Foreskin fibroblast (primary cell): ENCODE measurements at places on chromosomes 16 and 17.

GRCh38 chr17:48843187-48843900 lies 12.5 kb downstream of the CALCOCO2 start:
- peak; percentile 14 for DNase-seq

GRCh38 chr16:49816875-49817274 lies 39.0 kb downstream of the ZNF423 start:
- DNase-seq, result no peak

GRCh38 chr17:57669671-57670529 lies 75.2 kb downstream of the CCDC182 start:
- DNase-seq, result no peak

- no peak for DNase-seq
These were observed 42.3 kb downstream of the TBX4 start for GRCh38 chr17:61494325-61495160.

GRCh38 chr16:85541980-85542900 lies 70.9 kb upstream of the GSE1 start:
- DNase-seq, result peak; percentile 38

DNA sequence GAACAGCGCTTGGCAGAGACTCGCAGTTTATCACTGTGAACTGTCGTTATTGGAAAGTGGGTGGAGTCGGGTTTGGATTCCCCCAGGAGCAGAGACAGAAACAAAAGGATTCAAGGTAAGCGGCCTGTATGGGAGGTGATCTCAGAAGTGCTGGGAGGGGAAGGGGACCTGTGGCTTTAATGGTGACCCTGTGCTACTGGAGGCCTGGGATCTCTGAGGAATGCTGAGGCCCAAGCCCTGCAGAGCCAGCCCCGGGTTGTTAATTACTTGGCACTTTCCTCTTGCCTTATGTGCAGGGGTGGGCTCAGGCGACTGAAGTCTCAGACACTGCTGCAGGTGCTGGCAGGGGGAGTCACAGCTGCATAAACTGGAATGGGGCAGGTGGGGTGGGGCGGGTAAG lies 27.4 kb downstream of the IRF8 start:
- DNase-seq, result no peak

DNA sequence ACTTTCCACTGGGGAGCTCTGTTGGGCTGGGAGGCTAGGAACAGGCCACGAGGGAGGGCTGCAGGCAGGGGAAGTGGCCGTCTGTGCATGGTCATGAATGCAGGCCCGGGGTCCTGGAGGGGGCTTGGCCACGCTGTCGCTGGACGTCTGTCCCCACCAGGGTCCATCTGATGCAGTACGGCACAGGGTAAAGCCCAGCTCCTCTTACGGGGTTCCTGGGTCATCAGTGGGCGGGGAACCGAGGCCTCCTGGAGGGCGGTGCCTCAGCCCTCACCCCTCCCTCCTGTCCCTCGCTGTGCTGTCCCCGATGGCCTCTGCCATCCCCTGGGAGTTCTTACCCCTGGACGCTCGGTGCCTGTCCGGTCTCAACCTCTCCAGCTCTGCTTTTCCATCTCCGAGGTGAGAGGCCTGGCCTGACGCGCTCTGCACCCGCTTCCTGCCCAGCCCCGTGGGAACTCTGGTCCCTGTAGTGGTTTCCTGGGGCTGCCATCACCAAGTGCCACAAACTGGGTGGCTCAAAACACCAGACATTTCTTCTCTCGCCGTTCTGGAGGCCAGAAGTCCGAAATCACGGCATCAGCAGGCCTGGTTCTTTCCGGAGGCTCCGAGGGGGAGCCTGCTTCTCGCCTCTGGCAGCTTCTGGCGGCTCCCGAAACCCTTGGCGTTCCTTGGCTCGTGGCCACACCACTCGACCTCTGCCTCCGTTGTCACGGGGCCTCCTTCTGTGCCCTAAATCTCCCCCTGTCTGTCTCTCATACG lies 182.8 kb downstream of the SEC14L1 start:
- DNase-seq, result peak; percentile 80

DNA sequence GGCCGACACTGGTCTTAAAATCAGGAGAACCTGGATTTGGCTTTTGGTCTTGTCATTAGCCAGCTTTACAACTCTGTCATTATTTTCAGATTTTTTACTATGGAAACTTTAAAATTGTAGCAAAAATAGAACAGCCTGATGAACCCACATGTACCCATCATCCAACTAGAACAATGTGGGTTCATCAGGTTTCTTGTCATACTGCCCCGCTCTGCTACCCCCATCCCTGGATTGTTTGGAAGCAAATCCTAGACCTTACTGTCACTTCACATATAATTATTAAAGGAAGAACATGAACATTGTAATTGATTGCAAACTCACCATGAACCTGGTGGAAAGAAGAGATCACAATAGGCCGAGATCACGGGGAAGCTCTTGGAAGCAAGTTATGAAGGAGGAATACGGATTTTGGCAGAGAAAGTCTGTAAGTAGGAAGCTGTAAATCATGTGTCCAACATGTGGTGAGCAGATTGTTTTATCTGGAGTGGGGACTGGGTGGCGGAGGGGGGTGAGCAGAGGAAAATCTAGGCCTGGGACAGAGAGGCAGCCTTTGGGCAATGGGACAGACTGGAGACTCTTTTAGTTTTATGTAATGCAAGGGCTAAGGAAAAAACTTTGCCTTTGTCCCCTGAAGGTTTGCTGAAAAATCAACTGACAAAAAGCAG lies 67.0 kb downstream of the PITPNC1 start:
- DNase-seq, result peak; percentile 80

- DNase-seq, result no peak
These were observed 18.7 kb downstream of the RAB40B start for GRCh38 chr17:82679586-82680465.

DNA sequence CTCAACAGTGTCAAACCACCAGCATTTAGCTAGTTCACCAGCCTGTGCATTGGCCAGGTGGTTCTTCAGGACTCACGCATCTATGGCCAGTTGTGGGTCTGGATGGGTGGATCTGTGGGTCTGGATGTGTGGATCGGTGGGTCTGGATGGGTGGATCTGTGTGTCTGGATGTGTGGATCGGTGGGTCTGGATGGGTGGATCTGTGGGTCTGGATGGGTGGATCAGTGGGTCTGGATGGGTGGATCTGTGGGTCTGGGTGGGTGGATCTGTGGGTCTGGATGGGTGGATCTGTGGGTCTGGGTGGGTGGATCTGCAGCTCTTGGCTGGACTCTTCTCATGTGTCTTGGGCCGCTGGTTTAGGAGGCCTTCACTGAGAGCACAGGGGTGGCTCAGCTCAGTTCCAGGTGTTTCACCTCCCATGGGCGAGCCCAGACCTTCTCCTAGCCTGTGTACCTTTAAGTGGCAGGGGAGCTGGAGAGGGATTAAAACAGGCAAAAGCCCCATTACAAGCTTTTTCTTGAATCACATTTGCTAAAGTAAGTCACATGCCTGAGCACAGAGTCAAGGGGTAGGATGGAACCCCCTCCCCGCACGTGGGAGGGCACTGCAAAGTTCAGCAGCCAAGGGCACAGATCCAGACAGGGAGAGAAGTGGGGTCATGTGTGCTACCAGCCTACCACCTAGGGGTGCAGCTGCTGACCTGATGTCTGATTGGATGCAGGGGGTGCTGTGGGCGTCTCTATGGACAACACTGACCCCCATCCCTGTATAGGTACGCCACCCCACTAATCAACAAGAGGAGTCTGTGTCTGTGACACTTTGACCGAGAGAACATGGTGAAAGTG lies 3.4 kb upstream of the NUBP1 start:
- no peak for DNase-seq

GRCh38 chr17:41004397-41004796 lies 4.5 kb downstream of the KRTAP3-1 start:
- DNase-seq, result no peak

DNA sequence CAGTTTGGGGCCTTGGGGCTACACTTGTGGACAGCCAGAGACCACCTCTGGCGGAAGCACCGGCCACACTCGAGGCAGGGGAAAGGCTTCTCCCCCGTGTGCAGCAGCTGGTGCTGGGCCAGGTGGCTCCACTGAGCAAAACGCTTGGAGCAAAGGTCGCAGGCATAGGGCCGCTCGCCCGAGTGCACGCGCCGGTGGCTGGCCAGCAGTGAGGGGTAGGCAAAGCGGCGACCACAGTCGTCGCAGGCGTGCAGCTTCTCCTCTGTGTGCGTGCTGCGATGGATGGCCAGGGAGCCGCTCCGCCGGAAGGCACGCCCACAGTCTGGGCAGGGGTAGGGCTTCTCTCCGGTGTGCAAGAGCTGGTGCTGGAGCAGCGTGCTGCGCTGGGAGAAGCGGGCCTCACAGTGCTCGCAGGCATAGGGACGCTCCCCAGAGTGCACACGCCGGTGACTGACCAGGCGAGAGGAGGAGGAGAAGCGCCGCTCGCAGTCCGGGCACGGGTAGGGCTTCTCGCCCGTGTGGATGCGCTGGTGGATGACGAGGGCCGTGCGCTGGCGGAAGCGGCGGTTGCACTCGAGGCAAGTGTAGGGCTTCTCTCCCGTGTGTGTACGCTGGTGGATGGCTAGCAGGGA lies 5.8 kb downstream of the ZNF689 start:
- DNase-seq, result no peak

- DNase-seq, result no peak
These were observed 15.3 kb upstream of the OGFOD3 start for GRCh38 chr17:82433560-82434215.

DNA sequence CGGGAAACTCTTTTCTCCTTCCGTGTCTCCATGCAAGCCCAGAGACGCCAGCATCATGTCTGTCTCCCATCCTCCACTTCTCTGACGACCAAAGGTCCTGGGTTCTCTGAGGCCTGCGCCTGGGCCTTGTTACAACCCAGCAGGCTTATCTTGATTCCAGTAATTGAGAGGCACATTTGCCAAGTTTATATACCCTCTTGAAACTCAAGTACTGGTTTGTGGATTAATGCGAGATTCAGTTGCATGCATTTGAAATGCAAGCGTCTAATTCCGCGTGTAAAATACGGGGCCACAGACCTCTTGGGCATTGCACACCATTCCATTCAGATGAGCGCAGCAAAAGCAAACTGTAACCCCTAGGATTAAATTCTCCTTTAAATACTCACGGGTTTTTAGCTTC lies 28.7 kb upstream of the CRISPLD2 start:
- DNase-seq, result no peak

DNA sequence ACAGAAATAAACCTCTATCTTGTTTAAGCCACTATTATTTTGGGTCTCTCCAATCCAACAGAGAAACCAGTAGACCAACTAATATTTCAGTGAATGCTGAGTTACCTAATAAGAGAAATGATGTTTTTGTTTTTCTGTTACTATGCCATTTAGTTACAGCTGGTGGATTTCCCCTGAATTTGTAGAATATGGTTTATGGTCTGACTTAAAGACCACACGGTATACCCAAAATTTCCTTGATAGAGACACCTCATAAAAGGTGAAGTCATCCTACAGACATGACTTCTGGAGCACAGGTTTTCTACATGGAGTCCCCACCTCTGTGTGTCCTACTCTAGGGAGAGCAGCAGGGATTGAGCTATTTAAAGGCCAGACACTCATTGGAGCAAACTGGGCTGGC lies 13.3 kb downstream of the PIK3R5 start:
- DNase-seq, result no peak

DNA sequence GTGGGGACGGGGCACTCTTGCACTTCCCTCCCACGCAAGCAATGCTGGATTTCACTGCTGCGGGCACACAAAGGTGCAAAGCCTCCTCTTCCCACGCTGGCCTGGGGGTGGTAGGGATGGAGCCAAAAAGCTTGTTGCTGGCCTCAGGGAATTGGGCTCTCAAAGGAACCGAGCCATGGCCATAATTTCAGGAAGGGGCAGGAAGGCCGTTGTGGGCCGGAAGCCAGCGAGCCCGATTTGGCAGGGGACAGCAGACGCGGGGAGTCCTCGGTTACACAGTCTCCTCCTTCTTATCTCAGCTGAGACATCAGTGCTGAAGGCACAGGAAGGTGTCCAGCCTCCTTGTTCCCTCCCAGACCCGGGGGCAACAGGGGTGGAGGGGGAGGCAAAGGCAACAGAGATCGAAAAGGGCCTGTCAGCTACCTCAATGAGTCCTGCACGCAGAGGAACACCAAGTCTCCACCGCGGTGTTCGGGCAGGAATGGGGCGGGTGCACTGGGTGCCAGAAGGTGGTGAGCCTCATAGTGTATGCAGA lies 59.5 kb downstream of the SLFN11 start:
- DNase-seq, result no peak

- peak; percentile 98 for DNase-seq
These were observed 12.4 kb downstream of the SGCA start for GRCh38 chr17:50177983-50178834.

DNA sequence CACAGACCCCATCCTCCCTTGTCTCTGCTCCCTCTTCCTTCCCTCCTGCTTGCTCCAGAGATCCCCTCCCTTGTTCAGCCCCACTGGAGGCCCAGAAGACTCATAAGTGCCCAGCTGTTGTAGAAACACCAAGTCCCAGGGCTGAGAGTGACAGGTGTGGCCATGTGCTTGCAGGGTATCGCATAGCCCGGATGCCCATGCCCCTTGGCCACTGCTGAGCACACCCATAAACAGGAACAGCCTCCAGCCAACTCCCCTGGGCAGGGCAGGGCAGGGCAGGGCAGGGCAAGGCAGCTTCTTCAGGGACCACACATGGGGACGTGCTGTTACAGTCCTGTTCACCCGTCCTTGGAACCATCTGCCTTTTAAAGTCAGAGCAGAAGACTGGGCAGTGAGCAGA lies 2.0 kb downstream of the CACNG1 start:
- DNase-seq, result no peak

DNA sequence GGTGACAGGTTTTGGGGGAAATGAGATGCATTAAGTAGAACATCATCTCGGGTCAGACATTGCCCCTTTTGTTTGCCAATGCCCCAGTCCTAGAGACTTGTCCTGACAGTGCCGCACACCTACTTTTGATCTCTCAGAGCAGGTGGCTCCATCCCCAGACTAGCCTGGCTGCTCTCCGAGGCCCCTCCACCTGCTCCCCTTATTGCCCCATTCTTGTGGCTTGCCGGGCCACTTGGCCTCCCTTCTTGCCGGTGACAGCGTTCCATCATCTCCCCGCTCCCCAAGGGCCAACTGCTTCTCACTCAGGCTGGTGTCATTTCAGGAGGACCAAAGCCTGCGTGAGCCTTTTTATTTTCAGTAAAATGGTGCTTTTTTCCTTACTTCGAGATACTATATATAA lies 14.9 kb downstream of the UBFD1 start:
- no peak for DNase-seq

DNA sequence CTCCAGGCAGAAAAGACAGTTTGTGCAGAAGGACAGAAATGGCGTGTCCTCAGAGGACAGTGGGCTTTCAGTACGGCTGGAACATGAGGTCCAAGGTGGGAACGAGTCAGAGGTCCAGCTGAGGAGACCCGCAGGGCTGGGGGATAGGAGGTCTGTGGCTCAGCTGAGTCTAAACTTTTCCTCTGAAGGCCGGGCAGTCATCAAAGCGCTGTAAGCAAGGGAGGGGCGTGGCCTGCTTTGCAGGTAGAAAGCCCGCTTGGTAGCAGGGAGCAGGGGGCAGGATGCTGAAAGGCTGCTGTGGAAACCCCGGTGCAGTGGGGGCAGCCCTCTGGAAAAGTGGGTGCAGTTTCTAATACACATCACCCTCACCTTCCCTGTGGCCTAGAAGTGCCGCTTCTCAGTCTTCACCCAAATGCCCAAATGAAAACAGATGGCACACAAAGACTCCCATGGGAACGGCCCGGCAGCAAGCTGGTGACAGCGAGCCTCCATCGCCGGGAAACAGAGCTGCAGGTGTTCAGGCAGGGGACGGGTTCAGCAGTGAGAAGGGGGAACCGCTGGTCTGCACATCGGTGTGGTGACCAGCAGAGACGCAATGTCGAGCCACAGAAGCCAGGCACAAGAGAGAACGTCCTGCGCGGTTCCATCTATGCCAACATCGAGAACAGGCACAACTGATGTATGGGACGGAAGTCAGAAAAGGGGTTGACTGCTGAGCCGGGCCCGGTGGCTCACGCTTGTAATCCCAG lies 12.2 kb upstream of the OSGIN1 start:
- DNase-seq, result no peak
